Fibroblast of pulmonary artery (primary cell): ENCODE measurements at places on chromosomes 4 and X.

DNA sequence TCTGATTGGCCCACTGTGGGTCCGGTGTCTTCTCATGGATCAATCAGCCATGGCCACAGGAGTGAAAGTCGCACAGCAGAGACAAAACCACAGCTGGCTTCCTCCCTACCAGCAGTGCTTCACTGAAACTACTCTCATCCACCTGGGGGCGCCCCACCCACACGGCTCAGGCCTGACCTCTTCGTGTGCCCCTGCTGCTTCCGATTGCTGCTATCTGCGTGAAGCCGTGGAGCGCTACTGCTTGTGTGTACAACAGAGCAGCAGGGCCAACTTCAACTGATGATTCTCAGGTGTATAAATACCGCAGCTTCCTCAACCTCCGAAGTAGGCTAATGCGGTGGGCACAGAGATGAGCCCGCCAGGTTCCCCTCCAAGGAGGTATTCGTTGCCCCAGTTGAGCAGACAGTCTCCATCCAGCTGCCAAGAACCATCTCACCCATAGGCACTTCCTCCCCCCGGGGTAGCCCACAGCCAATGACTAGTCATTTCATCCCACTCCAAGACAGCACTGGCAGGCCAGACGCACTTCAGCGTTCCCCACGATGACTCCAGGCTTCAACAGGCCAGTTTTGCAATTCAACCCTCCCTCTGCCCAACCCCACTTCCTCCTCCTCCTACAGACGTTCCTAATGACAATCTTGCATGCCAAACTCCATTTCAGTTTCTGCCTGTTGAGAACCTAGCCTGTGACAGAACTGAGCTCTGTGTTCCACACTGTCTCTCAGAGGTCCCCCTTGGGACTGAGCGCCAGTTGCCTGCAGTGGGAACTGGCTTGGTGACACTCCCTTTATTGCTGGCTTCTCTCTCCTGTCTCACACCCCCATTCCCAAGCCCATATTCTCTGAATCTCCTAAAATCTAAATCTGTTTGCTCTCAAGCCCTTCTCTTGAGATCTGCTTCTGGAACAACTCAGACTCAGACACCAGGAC is 41.3 kb upstream of the ATP6AP2 start:
- DNase-seq, result peak; percentile 76

- no peak for DNase-seq
Observed at GRCh38 chr4:184729946-184730345, 4.0 kb downstream of the CENPU start.

DNA sequence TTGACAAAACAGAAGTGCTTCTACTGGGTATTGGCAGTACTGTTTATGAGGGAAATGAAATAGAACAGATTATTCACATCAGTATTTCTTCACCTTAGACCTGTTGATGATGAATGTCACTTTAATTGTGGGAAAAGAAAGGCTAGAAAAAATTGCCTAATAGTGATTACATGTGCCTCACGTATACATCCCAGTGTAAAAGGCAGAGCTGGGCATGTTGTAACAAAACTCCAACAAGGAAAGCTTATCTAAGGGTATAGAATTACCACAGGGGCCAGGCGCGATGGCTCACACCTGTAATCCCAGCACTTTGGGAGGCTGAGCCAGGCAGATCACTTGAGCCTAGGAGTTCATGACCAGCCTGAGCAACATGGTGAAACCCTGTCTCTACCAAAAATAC is 4.2 kb downstream of the PGM2 start:
- DNase-seq, result no peak

DNA sequence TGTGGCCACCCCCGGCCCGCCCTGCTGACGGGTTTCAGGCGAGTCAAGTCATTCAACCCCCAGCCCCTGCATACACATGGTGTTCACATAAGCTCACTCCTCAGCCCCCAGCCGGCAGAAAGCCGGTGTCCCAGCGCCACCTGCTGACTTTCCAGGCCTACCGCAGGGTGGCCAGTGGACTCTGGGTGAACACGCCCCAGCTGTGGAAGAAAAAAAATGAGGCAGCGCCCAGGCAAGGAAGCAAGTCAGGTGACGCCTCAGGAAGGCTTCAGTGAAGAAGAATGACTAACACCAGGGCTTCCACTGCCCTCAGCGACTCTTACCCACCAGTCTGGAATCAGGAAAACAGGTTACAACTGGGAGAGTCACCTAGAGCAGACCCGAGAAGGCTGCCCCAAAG is 15.8 kb downstream of the BCAP31 start:
- peak; percentile 78 for DNase-seq

DNA sequence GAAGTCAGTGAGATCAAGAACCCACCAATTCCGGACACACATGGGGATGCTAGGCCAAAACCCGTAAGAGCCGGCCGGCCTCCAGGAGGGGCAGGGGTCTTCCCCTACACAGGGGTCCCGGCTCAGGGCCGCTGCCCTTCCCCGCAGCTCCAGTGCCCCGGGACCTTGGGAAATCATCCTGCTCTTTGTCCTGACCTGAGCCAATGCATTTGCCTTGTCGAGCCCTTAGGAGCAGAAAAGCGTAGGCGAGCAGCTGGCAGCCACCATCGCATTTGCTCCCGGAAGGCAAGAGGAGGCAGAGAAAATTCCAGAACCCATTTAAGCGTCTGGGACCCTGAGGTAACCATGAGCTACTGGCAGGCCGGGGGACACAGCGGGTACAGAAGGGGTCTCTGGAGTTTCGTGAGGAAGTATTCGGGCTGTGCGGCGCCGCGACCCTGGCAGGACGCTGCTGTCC is 7.4 kb upstream of the TNIP2 start:
- no peak for DNase-seq

DNA sequence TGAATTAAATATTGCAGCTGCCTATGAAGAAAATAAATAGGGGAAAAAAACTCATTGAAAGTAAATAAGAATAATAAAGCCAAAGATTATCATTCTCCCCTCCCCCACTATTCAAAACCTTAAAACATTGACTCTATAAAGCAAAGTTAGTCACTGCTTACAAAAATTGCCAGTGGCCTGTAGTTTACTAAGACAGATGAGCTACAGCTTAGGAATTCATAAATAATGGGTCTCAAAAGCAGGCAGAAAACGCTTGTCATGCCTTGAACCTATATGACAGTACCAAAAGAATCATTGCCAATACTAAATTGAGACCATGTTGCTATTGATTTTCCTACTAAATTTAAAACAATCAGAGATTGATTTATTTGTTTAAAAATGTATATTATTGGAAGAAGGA is 78.9 kb downstream of the SLC10A7 start:
- DNase-seq, result peak; percentile 49

- no peak for DNase-seq
Observed at GRCh38 chr4:38076153-38076669, 116.0 kb downstream of the PTTG2 start.

- DNase-seq, result peak; percentile 25
Observed at GRCh38 chr4:144831971-144832370, 186.0 kb downstream of the HHIP start.

DNA sequence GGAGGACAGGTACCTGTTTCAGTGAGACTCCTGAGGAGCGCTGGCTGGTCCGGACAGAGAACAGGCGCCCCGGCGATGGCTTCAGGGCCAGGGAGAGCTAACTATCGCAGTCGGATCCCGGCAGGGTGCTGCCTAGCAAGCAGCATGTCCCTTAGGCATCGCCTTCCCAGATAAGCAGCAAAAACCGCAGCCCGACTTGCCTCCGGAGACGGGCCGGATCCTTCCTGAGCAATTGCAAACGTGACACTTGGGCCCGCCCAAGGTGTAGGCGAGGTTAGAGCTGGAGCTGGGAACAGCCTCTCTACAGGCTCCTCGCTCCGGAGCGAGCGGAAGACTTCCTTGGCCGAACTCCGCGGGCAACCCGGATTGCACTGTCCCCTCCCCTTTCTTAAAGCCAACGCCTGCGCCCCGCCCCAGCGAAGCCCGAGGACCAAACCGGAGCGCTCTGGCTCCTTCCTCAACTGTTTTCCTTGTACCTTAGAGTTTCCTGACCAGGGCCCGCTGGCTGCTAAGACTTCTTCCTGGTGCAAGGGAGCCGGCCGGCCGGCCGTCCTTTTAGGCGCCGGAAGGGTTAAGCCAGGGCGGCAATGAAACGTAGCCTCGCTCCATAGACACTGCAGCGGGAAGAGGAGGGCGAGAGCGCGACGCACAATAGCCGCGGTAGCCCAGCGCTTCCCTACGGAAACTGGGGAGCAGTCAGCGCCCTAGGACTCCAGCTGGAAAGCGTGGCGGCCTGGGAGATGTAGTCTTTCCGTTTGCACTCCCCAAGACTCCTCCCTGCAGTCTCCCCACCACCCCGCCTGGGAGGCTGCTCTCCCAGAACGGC is at the start of gene OPHN1:
Gene OPHN1, minus strand, starts transcription at position 341 of the 826 bp plus-strand sequence. CDS start 475 bp downstream, outside the sequence.
- DNase-seq, result peak; percentile 78

GRCh38 chrX:40153345-40154249 is 55.8 kb upstream of the BCOR start:
- DNase-seq, result peak; percentile 44

DNA sequence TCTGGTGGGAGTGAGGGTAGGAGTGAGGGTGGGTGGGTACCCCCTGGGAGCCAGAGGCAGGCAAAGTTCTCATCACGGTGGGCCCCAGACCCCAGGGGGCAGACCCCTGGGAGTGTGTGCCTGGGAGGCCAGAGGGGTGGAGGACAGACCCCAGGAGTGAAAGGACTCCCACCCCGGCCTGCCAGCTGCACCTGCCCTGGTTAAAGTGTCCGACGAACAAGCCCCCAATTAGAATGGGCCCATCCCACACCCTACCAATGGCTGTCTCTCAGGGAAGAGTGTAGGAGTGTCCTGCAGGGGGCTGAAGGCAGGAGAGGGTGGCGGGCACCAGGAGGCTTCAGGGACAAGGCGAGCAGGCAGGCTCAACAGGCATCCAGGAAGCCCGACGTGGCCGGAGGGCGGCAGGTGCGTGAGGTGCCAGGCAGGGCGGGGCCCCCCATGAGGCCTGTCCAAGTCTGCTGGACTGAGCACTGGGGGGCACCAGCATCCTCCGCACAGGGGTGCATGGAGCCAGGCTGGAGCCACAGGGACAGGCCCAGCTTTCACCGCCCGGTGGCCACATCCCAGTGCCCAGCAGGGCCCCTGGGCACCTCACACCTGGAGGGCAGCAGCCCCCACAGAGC is 8.7 kb downstream of the PDE6B start:
- DNase-seq, result no peak

GRCh38 chr4:90328558-90328957 is 201.4 kb downstream of the CCSER1 start:
- peak; percentile 42 for DNase-seq

- DNase-seq, result no peak
Observed at GRCh38 chr4:172871381-172871780, 297.2 kb upstream of the GALNT7 start.

DNA sequence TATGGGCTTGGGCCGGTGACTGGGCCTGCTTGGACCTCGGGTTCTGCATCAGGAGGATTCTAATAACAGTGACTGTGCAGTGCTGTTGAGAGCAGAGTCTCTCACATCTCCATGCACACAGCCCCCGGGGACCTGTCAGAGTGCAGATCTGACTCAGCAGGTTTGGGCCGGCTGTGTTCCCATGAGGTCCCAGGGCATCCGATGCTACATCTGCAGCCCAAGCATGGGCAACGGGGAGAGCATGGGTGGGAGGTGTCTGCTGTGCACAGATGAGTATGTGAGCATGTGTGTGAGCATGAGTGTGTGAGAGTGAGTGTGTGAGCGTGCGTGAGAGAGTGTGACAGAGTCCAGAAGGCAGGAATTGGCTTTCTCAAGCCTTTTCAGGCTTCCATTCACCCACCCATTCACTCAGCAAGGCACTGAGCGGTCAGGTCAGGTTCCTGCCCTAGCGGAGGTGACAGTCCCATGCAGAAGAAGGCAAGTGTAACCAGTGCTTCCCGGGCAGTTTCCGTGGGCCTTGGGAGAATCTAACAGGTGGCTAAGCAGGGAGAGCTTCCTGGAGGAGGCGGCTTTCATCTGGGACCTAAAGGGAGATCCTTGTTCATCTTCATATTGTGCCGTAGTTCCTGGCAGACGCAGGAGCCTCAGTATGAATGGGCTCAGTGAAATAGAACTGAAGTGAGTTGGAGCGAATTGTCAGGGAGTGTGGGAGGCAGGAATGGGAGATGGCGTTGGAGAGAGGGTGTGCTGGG is 62.6 kb downstream of the SORCS2 start:
- peak; percentile 6 for DNase-seq

DNA sequence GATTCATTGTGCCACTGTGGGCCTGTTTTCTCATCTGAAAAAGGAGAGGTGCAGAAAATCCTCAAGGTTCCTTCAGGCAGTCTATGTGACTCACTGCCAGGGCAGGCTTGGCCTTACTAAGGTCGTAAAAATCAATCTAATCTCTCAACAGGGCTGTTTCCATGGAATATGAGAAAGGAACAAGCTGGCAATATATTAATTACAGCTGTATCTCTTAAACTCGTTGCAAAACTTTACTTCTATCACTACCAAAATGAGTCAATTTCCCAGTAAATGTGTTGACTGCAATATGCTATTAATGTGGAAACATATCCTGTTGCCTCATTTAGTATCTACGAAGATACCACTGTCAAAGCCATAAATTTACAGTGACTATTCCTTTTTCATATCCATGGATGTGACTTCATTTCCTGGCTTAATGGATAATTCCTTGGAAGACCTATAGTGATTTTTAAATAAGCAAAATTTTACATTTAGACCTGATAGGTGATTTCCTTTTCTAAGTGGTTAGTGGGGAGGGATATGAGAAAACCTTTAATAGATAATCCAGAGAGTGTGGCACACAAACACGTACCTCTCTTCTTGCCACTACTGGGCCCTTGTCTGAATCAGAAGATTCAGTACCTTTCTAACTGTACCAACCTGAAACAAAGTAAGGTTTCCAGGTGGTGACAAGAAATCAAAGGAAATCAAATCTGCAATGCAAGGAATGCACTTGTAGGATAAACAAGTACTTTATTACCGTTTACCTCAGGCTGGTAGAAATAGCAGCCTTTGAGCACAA is 127.4 kb upstream of the FTHL17 start:
- peak; percentile 54 for DNase-seq

GRCh38 chrX:50483283-50483682 is 12.7 kb upstream of the DGKK start:
- DNase-seq, result no peak

- peak; percentile 46 for DNase-seq
Observed at GRCh38 chrX:153554519-153555167, 37.2 kb downstream of the ATP2B3 start.

DNA sequence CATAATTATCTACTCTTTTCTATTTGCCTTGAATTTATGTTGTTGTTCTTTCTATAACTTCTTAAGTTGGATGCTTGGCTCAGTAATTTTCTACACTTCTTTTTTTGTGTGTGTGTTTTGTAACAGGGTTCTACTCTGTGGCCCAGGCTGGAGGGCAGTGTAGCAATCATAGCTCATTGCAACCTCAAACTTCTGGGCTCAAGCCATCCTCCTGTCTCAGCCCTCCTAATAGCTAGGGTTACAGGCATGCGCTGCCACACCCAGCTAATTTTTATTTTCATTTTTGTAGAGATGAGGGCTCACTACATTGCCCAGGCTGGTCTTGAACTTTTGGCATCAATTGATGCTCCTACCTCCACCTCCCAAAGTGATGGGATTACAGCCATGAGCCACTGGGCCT is 20.7 kb upstream of the UCHL1 start:
- DNase-seq, result no peak

- DNase-seq, result no peak
Observed at GRCh38 chrX:101774340-101774739, 114.7 kb upstream of the ARMCX2 start.

- DNase-seq, result no peak
Observed at GRCh38 chr4:7753931-7754465, 185.7 kb downstream of the AFAP1 start.
